Lung (tissue), 17 donors: ENCODE measurements at places on chromosomes 3 and 15. TPM values are rescaled to one million over a fixed set of nuclear protein-coding genes. Genes with fewer than 3 reads are reported as not detected.

DNA sequence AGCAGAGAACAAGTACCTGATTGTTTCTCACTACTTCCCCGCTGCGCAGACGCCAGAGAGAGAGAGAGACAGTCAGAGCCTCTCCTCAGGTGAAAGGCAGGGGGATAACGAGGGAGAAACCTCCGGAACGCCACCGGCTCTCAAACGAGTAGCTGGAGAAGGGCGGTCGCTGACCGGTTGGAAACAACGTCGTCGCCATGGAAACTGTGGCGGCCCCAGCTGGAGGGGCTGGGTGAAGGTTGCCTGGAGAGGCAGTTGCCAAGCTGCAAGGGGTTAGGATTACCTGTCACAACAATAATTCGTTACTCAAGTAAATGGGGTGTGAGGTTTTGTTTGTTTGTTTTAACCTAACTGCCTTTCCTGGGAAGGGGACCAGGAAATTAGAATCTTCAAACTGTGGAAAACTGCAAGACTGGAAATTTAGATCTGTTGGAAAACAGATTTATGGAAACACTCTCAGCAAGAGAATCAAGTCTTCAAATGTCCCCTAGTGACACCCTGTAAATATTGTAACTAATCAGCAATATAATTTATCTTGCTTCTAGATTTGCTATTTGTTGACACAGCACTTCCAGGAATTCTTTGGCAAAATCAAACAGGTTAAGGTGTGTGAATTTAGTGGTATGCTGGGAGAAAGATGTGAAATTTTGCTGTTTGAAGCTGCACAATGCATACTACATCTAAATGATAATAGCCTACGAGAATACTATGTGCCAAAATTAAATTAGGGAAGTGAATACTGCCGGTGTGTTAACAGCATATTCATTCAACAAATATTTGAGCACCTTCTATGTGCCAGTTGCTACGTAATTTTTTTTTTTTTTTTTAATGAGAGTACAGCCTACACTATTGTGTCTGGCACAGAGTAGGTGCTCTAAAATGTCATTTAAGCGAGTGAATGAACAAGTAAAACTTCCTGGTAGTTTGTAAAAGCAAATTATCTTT is at the start of gene DNAH12:
Gene DNAH12, minus strand, starts transcription at position 164 of the 945 bp plus-strand sequence. CDS start 1,474 bp downstream, outside the sequence.
- H3K4me1 ChIP-seq = peaks cover 3% of the 10 kb centered on the region
- H3K27ac ChIP-seq = no peak within 1 kb of the TSS
- no peaks in the 10 kb centered on the region for H3K36me3 ChIP-seq
- no peak within 1 kb of the TSS for H3K4me3 ChIP-seq

DNA sequence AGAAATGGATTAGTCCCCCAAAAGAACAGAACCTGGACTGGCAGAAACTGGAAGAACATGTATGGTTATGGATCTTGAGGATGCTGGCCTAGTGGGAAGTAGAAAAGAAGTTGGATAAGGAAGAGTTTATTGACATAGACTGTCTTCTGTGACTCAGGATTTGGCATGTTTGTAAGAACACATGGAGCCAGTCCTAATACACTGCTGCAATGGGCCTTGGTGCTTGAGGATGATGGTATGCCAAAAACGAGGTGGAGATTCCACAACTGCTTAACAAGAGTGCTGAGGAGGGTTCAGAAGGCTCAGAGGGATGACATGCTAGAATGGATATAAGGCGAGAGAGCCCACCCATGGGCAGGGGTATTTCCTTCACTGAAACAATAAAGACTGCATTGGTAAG is 22.4 kb downstream of the LZTFL1 start:
- no peaks in the 10 kb centered on the region for H3K4me1 ChIP-seq
- H3K27me3 ChIP-seq = no peaks in the 10 kb centered on the region
- no peak overlapping the region for H3K4me3 ChIP-seq
- no peak overlapping the region for H3K27ac ChIP-seq
- H3K36me3 ChIP-seq = peaks cover 11% of the 10 kb centered on the region

Gene CKMT1A
- 3.1 TPM for polyA plus RNA-seq

DNA sequence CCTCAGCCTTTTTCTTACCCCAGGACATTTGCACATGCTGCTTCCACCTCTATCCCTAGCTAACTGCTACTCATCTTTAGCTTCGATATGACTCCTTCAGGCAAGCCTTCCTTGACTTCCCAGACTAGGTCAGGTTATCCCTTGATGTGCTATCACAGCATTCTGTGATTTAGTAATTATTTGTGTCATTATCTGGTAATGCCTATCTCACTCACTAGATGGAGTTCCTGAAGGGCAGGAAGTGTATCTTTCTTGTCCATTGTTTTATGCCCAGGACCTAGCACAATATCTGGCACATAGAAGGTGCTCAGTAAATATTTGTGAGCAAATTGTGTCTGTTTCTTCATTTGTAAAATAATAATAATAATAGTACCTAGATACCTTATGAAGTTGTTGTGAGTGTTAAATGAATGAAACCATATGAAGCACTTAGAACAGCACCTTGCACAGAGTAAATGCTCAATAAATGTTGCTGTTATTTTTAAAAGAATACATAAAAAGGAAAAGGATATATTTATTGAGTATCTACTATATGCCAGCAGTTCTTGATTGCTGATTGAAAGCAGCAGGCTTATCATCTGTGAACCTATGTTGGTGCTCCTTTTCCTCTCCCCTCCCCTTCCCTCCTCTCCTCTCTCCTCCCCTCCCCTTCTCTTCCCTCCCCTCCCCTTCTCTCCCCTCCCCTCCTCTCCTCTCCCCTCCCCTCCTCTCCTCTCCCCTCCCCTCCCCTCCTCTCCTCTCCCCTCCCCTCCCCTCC is 31.5 kb downstream of the SQOR start:
- peaks cover 8% of the 10 kb centered on the region for H3K36me3 ChIP-seq
- H3K27ac ChIP-seq = no peak overlapping the region
- no peaks in the 10 kb centered on the region for H3K27me3 ChIP-seq
- no peak for DNase-seq
- H3K4me1 ChIP-seq = peaks cover 6% of the 10 kb centered on the region

Gene ZNF502
- 2.0 TPM for polyA plus RNA-seq
